Fibroblast of lung (primary cell): ENCODE measurements at places on chromosomes 1 and 21.

- no peak for DNase-seq
- no peaks in the 10 kb centered on the region for H3K4me1 ChIP-seq
- H3K27me3 ChIP-seq, result no peaks in the 10 kb centered on the region
- no peak overlapping the region for H3K4me3 ChIP-seq
- H3K27ac ChIP-seq, result no peak overlapping the region
These were observed 206.3 kb upstream of the B3GALT2 start for GRCh38 chr1:193392686-193393085.

DNA sequence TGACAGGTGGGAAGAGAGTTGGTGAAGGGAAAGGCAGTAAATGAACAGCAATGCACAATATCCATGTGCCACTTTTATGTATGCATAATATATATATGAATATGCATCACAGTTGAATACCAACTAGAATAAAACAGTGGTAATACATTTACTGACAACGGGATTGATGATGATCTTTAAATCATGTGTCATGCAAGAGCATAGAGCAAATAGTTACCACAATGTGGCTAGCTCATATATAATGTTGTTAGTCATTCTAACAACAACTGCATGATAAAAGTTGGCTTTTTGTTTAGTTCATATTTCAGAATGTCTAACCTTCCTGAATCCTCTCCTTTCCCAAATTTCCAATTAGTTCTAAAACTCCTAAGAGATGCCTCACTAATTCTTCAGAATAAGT is 46.4 kb downstream of the GORAB start:
- no peaks in the 10 kb centered on the region for H3K27me3 ChIP-seq
- no peaks in the 10 kb centered on the region for H3K4me1 ChIP-seq
- H3K36me3 ChIP-seq, result no peaks in the 10 kb centered on the region
- peak; percentile 20 for DNase-seq

DNA sequence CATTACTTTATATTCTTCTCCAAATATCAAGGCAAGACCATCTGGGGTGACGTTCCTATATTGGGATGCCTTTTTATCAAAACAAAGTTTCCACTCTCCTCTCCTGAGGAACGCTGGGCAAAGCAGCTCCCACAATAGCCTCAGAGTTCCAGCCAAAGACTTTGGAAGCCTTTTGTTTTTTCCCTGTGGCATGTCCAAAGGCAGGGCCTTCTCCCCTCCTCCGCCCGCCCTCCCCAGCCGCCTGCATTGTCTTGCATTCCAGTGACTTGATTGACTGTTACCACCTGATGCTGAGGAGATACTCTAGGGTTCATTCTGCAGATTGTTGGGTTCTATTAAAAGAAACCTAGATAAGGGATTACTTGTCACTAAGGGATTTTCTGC is 43.5 kb downstream of the PROX1 start:
- H3K4me3 ChIP-seq, result no peak overlapping the region
- H3K27ac ChIP-seq, result no peak overlapping the region
- H3K4me1 ChIP-seq, result no peaks in the 10 kb centered on the region

DNA sequence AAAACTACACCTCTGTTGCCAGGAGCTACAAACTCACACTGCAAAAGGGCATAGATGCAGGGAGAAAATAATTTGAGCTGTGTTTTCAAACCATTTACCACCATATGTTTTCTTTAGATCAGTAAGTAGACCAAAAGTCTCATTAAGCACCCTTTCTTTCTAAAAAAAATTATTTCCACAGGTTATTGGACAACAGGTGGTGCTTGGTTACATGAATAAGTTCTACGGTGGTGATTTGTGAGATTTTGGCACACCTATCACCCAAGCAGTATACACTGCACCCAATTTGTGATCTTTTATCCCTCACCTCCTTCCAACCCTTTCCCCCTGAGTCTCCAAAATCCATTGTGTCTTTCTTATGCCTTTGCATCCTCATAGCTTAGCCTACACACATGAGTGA is 21.1 kb downstream of the MAP10 start:
- no peaks in the 10 kb centered on the region for H3K4me1 ChIP-seq
- H3K27ac ChIP-seq, result no peak overlapping the region
- H3K4me3 ChIP-seq, result no peak overlapping the region
- no peaks in the 10 kb centered on the region for H3K36me3 ChIP-seq
- H3K27me3 ChIP-seq, result no peaks in the 10 kb centered on the region
- no peak for DNase-seq

DNA sequence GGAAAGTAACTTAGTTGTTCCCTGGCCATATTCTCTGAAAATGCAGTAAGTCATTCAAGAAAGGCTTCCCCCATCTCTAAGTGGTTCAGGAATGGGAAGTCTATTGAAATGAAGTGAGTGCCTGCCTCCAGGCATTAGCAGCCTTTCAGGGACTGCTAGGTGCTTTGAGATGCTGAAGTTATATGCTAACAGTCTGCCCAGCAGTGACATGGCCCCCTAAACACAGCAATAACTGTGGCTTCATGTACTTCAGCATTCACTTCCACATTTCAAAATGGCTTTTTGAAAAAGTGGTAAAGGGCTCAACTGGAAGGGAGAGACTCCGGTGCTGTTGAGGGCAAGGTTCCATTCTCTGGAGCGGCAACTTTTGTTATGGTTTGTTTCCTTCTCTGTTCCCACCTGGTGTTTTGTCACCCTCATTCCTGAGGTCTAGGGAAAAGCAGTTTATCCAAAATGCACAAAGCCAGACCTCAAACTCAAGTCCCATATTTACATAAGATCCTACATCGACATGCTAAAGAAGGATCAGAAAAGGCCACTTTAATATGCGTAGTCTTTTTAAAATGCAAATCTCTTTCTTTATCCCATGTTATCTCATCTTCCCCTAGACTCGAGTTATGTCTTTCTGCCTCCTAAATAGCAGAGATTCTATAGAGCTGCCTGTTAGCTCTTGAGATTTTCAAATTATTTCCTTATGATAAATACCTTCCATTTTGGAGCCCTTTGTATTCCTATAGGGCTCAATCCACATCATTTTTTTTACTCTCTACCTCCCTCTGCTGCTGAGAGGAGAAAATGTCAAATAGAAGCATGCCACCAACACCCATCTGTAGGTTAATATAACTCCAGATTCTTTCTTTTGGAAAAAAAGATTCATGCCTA is 34.2 kb upstream of the LRRC8C start:
- H3K27me3 ChIP-seq, result no peaks in the 10 kb centered on the region
- H3K27ac ChIP-seq, result no peak overlapping the region
- peaks cover 3% of the 10 kb centered on the region for H3K4me1 ChIP-seq
- H3K36me3 ChIP-seq, result no peaks in the 10 kb centered on the region
- DNase-seq, result no peak

DNA sequence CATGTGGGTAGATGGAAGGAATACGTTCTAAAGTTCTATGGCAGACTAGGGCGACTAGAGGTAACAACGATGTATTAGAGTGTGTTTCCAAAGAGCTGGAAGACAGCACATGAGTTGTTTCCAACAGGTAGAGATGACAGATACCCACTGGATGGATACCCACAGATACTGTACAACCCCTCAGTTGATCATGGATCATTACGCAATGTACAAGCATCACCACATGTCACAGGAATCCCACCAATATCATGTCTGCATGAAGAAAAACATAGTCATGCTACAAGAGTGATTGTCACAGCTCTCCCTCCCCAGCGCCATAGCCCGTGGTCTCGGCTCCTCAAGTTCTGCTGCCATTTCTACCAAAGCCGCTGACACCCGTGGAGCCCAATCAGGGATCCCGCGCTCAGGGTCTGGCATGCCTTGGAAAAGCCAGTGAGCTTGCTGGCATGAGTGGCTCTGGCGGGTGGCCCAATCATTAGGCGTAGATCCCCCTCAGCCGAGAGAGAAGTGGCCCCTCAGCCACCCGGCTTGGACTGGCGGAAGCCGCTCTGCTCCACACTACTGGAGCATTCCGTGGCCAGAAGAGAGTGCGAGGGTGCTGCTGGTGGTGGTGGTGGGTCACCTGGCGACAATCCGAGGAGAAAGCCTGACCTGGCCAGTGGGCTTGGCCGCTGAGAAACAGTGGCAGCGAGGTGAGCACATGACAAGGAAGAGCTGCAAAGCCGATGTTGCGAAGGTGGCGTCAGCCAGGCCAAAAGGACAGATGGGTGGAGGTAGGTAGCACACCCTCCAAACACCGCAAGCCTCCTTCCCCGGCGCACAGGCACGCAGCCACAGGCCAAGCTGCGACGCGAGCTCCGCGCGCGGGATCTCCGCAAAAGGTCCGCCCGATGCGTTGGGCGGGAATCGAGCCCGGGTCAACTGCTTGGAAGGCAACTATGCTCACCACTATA is 65.7 kb upstream of the FCGR2A start:
- no peak overlapping the region for H3K27ac ChIP-seq
- H3K4me1 ChIP-seq, result peaks cover 2% of the 10 kb centered on the region
- H3K4me3 ChIP-seq, result peak overlapping the region; percentile 50
- peak; percentile 1 for DNase-seq

- no peak overlapping the region for H3K27ac ChIP-seq
- H3K27me3 ChIP-seq, result no peaks in the 10 kb centered on the region
- no peak for DNase-seq
- H3K4me3 ChIP-seq, result no peak overlapping the region
These were observed 64.0 kb downstream of the ZBTB17 start for GRCh38 chr1:15911927-15912326.

DNA sequence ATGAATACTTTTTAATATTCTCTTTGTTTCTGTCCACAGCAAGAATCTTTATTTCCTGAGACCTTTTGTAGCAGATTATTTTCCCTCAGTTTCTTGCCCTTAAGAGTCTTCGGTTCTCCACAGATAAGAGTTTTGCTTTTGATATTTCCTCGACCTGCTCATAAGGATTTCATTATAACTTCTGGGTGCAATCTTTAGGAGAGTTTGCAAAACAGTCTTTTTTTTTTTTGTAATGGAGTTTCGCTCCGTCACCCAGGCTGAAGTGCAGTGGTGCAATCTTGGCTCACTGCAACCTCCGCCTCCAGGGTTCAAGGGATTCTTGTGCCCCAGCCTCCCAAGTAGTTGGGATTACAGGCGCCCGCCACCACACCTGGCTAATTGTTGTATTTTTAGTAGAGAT is 10.1 kb upstream of the UBE4B start:
- H3K27me3 ChIP-seq, result no peaks in the 10 kb centered on the region
- no peaks in the 10 kb centered on the region for H3K36me3 ChIP-seq
- DNase-seq, result no peak
- no peak overlapping the region for H3K4me3 ChIP-seq

- no peaks in the 10 kb centered on the region for H3K36me3 ChIP-seq
- no peaks in the 10 kb centered on the region for H3K4me1 ChIP-seq
- no peak for DNase-seq
- H3K4me3 ChIP-seq, result no peak overlapping the region
These were observed 472.0 kb downstream of the SMYD3 start for GRCh38 chr1:246035060-246035541.

DNA sequence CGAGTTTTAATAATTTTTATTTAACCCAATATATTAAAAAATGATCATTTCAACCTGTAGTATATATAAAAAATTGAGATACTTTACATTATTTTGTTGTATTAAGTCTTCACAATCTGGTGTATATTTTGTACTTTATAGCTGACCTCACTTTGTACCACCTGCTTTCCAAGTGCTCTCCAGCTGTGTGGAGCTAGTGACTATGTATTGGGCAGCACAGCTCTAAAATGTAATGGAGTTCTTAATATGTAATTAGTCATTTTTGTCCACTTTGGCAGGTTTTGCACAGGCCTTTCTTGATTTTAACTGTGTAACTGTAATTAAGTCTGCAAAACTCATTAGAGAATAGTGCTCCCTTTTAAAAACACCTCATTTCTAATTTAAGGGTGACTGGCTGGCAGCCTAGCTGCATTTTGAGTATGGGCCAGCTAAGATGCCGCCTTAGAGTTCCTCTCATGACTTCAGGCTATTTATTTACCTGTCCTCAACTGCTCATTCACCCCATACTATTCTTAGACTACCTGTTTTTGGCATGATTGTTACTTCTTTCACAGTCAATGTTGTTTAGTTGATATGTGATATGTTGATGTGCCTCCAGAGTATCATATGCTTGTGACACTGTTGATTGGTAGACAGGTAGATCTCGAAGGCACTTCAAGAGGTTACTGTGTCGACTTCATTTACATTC is 43.2 kb downstream of the ZYG11B start:
- DNase-seq, result no peak
- no peak overlapping the region for H3K4me3 ChIP-seq
- no peaks in the 10 kb centered on the region for H3K36me3 ChIP-seq
- no peaks in the 10 kb centered on the region for H3K4me1 ChIP-seq
- H3K27ac ChIP-seq, result no peak overlapping the region

GRCh38 chr1:78658901-78659300 is 9.3 kb downstream of the IFI44 start:
- no peaks in the 10 kb centered on the region for H3K4me1 ChIP-seq
- H3K4me3 ChIP-seq, result no peak overlapping the region
- DNase-seq, result no peak
- no peaks in the 10 kb centered on the region for H3K27me3 ChIP-seq
- H3K27ac ChIP-seq, result no peak overlapping the region

DNA sequence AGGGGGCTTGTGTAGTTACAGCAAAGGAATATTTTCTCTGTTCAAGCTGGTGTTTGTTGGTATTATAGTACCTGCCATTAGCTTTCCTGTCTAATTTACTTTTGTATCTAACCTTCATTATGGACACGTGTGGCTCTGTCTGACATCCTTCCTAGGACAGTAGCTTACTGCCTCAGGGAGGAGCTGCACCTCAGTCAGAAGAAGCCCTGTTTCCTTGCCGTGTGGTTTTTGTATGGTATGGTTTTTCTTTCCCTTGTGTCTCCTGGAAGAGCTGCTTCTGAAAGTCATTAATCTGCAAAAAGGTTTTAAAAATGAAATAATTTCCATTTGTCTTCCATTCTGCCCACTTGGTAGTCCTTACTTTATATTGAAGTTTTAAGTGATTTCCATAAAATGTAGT is 17.4 kb upstream of the CRB1 start:
- H3K36me3 ChIP-seq, result no peaks in the 10 kb centered on the region
- H3K4me1 ChIP-seq, result no peaks in the 10 kb centered on the region
- no peak for DNase-seq
- no peaks in the 10 kb centered on the region for H3K27me3 ChIP-seq
- no peak overlapping the region for H3K27ac ChIP-seq

- H3K27me3 ChIP-seq, result no peaks in the 10 kb centered on the region
- H3K4me3 ChIP-seq, result peak overlapping the region; percentile 90
- no peak for DNase-seq
- H3K27ac ChIP-seq, result peak overlapping the region; percentile 98
- no peaks in the 10 kb centered on the region for H3K4me1 ChIP-seq
These were observed 697 bp upstream of the C21orf91 start for GRCh38 chr21:17819877-17820229.

GRCh38 chr1:29540801-29541357 is 304.6 kb downstream of the PTPRU start:
- no peaks in the 10 kb centered on the region for H3K4me1 ChIP-seq
- no peak for DNase-seq
- no peaks in the 10 kb centered on the region for H3K27me3 ChIP-seq
- H3K27ac ChIP-seq, result no peak overlapping the region

GRCh38 chr21:46094401-46095082 is 3.4 kb upstream of the COL6A2 start:
- H3K4me1 ChIP-seq, result peaks cover 22% of the 10 kb centered on the region
- H3K36me3 ChIP-seq, result peaks cover 2% of the 10 kb centered on the region
- DNase-seq, result no peak

GRCh38 chr21:30713766-30714165 is 4.8 kb downstream of the KRTAP21-3 start:
- H3K27me3 ChIP-seq, result no peaks in the 10 kb centered on the region
- DNase-seq, result no peak
- H3K27ac ChIP-seq, result no peak overlapping the region
- H3K4me3 ChIP-seq, result no peak overlapping the region
- no peaks in the 10 kb centered on the region for H3K36me3 ChIP-seq
